ENCODE measurements at places on chromosomes 7 and 10. TPM values are rescaled to one million over a fixed set of nuclear protein-coding genes. Genes with fewer than 3 reads are reported as not detected.

- no peak for DNase-seq
- H3K36me3 ChIP-seq, result no peaks in the 10 kb centered on the region
- no peak overlapping the region for H3K27ac ChIP-seq
- no peak overlapping the region for H3K4me3 ChIP-seq
These were observed 74.2 kb downstream of the SNX10 start for GRCh38 chr7:26365901-26366275.

GRCh38 chr7:159195946-159196345 is 51.3 kb upstream of the VIPR2 start:
- DNase-seq, result no peak
- peaks cover 8% of the 10 kb centered on the region for H3K27me3 ChIP-seq
- no peak overlapping the region for H3K27ac ChIP-seq

GRCh38 chr7:94906065-94906851 is 1.1 kb upstream of the PPP1R9A start:
- H3K36me3 ChIP-seq, result no peaks in the 10 kb centered on the region
- peaks cover 33% of the 10 kb centered on the region for H3K27me3 ChIP-seq
- no peak overlapping the region for H3K27ac ChIP-seq
- peaks cover 17% of the 10 kb centered on the region for H3K4me1 ChIP-seq
- DNase-seq, result no peak
- no peak overlapping the region for H3K4me3 ChIP-seq

GRCh38 chr7:109387530-109387929 is 817.9 kb downstream of the DNAJB9 start:
- no peak overlapping the region for H3K27ac ChIP-seq
- H3K27me3 ChIP-seq, result no peaks in the 10 kb centered on the region
- no peaks in the 10 kb centered on the region for H3K36me3 ChIP-seq
- no peak overlapping the region for H3K4me3 ChIP-seq
- no peaks in the 10 kb centered on the region for H3K4me1 ChIP-seq

- no peaks in the 10 kb centered on the region for H3K27me3 ChIP-seq
- H3K36me3 ChIP-seq, result no peaks in the 10 kb centered on the region
- H3K4me1 ChIP-seq, result no peaks in the 10 kb centered on the region
- no peak overlapping the region for H3K27ac ChIP-seq
- DNase-seq, result no peak
These were observed 1577.2 kb upstream of the LRRTM3 start for GRCh38 chr10:65348637-65349036.

DNA sequence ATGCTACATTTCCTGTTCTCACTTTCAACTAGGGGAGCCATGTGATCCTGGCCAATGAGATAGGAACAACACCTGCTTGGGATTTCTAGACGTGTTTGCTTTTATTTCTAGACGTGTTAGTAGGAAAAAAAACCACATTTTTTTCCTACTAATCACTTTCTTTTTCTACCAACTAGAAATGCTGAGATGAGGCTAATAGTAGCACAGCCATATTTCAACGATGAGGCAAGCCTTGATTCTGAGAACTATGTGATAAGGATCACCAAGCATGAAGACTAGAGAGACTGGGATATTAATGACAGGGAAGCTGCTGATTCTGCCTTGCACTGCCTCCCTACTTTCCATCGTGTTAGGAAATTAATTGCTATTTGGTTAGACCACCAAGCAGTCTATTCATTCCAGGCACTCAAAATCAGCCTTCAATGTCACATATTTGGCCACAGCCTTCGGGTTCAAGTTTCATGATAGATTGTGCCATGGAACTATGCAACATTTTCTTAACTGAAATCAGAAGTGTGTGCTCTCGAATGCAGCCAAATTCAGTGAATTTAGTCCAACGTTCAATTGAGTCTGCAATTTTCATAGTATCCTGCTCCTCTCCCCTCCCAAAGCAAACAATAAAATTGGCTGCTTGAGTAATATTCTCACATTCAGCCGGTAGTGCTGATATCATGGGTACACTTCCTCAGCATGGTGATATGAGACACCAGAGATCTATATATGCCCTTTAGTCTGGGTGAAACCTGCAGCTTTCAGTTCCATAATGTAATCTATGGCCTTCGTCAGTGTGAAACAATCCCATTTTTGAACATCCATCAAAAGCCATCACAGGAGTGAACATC is 98.1 kb downstream of the GPR37 start:
- no peaks in the 10 kb centered on the region for H3K4me1 ChIP-seq
- DNase-seq, result no peak

DNA sequence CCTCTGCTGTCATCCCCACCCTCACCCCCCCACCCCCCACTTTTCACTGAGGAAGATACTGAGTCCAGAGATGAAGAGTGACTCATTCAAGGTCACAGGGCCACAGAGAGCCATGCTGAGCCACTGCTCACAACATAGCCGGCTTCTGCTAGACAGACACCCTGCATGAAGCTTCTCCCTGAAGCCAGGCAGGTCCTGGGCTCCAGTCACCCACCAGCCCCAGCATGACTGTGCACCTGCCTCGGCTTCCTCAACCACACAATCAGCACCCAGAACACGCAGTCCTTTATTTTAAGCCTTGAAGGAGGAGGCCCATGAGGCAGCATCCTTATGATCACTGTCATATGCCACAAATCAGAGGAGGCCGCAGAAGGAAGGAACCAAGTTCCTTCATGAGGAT is 19.2 kb upstream of the PRKAG2 start:
- peaks cover 25% of the 10 kb centered on the region for H3K4me1 ChIP-seq
- no peaks in the 10 kb centered on the region for H3K36me3 ChIP-seq
- H3K4me3 ChIP-seq, result no peak overlapping the region

- no peak overlapping the region for H3K4me3 ChIP-seq
- no peak overlapping the region for H3K27ac ChIP-seq
- no peaks in the 10 kb centered on the region for H3K4me1 ChIP-seq
- DNase-seq, result no peak
- no peaks in the 10 kb centered on the region for H3K36me3 ChIP-seq
These were observed 71.9 kb upstream of the HABP2 start for GRCh38 chr10:113480851-113481502.

DNA sequence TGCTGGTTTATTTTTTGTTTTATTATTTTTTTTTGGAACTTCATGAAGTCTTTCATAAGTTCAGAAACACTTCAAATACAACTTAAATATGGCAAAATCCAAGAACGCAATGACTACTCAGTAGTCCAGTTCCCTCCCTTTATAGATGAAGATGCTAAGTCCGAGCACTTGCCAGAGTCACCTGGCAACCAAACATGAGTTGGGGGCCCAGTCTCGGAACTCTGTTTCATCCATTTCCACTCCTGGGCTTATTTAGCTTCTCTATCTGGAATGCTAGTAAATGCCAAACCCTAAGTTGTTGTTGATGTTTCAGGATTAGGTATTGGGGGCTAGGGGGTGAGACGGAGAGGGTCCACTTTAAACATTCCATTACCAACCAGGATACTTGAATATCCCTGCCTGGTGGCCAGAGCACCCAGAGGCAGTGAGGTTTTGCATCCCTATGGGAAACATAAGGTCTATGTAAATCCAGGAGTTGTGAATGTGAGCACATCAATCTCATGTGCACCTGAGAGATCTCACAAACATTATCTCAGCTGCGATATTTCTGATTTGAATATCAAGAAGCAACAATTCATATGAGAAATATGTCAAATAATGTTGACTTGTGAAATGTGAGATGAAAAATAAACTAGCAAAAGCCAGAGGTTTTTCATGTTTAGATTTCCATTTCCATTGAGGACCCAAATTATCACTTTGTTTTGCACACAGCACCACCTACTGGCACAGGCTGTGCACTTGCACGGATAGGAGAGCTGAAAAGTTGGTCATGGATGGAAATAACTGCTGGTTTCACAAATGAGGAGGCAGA is 129.3 kb downstream of the PKD1L1 start:
- no peaks in the 10 kb centered on the region for H3K27me3 ChIP-seq
- H3K4me3 ChIP-seq, result no peak overlapping the region
- H3K4me1 ChIP-seq, result no peaks in the 10 kb centered on the region
- no peak overlapping the region for H3K27ac ChIP-seq
- peak; percentile 65 for DNase-seq

DNA sequence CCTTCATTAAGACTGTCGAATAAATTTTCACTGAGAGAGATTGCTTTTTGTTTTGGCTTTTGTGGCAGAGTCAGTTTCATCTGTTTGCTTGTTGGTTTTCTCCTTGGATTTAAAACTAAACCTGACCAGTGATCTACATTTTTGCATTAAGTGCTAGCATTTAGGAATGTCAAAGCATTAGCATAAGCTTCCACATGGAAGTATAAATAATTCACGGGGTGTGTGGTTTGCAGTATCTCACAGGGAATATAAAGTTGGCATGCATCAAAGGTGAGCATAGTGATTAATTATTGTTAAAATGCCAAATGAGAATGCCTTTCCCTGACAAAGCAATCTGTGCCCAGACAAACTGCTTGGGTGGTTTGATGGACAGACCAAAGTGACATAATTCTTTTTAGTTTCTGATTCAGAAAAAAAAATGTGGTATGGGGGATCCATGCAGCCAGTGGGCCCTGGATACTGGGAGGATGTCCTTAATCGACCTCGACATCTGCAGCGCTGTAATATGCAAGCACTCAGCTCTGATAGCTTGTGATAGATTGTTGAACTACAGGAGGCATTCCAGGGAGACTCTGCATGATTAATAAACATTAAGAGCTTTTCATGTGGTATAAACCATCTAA is 339.3 kb upstream of the POM121L12 start:
- no peaks in the 10 kb centered on the region for H3K36me3 ChIP-seq
- H3K4me3 ChIP-seq, result no peak overlapping the region
- no peaks in the 10 kb centered on the region for H3K27me3 ChIP-seq
- H3K27ac ChIP-seq, result no peak overlapping the region
- DNase-seq, result no peak

DNA sequence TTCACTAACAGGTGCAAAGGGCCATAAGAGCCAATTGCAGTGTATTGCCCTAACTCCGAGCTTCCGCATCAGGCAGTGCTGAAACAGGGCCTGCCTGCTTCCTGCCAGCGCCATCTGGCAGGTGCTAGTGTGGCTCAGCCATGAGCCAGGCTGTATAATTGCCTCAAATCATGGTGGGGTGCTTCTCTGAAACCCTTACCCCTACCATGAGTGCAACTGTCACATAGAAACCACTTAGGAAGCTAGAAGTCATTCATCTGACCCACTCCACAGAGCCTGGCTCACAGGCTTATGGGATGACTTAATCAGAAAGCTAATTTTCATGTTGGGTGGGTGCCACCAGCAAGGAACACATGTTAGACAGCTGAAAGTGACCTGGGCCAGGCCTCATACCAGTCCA is 133.3 kb upstream of the LAMB4 start:
- no peaks in the 10 kb centered on the region for H3K4me1 ChIP-seq

DNA sequence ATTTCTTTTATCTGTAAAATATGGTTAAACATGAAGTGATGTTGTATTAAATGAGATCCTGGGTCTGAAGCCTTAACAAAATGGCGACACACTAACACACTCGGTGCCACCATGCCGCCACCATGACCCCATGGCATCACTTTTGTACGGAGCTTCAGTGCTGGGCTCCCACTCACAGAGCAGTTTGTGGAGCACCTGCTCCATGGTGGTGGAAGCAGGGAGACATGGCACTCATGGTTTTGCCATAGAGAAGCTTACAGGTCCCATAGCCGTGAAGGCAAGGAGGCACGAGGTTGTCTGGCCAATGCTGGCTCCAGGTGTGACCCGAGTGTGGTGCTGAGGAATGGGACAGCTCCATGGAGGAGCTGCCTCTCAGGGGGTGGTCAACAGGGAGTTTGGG is 63.5 kb upstream of the EN2 start:
- no peak for DNase-seq
- H3K36me3 ChIP-seq, result no peaks in the 10 kb centered on the region
- H3K4me1 ChIP-seq, result no peaks in the 10 kb centered on the region
- no peak overlapping the region for H3K27ac ChIP-seq

GRCh38 chr7:141012696-141013344 is 1.9 kb downstream of the MRPS33 start:
- DNase-seq, result no peak
- H3K4me1 ChIP-seq, result peaks cover 24% of the 10 kb centered on the region
- H3K27me3 ChIP-seq, result no peaks in the 10 kb centered on the region

GRCh38 chr10:30455816-30456215 is 21.8 kb downstream of the MAP3K8 start:
- H3K27me3 ChIP-seq, result no peaks in the 10 kb centered on the region
- no peak for DNase-seq
- peaks cover 43% of the 10 kb centered on the region for H3K4me1 ChIP-seq

GRCh38 chr7:122602800-122603199 is 96.1 kb downstream of the RNF133 start:
- no peak for DNase-seq
- no peaks in the 10 kb centered on the region for H3K36me3 ChIP-seq
- no peak overlapping the region for H3K4me3 ChIP-seq
- H3K27me3 ChIP-seq, result no peaks in the 10 kb centered on the region

DNA sequence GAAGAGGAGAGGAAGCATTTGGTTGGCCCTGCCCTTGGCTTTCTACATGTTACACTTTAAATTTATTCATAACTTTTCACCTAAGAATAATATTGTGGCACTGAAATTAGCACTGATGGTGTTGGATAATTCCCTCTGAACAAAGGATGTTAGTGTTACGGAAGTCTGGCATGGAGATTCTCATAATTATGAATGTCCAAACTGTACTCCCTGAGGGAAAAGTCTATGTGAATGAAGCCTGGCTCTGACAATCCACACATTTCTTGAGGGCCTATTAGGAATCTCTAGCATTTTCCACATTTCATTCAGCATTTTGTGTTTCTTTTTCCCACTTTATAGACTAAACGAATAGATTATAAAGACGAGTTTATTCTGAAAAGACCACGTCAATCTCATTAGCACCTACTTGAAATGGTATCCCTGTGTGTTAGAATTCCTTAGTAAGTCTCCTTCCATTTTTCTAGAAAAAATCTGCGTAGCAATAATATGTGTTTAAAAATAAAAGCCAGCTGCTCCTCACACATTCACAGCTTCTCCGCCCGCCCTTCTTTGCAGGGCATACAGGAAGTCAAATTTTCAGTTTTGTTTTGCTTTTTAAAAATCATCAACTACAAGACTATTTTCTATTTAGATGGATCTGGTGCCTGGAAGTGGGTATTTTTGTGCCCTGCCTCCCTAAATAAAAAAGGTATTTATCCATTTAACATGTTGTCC is 131.8 kb upstream of the PALS2 start:
- H3K36me3 ChIP-seq, result no peaks in the 10 kb centered on the region
- no peak for DNase-seq

DNA sequence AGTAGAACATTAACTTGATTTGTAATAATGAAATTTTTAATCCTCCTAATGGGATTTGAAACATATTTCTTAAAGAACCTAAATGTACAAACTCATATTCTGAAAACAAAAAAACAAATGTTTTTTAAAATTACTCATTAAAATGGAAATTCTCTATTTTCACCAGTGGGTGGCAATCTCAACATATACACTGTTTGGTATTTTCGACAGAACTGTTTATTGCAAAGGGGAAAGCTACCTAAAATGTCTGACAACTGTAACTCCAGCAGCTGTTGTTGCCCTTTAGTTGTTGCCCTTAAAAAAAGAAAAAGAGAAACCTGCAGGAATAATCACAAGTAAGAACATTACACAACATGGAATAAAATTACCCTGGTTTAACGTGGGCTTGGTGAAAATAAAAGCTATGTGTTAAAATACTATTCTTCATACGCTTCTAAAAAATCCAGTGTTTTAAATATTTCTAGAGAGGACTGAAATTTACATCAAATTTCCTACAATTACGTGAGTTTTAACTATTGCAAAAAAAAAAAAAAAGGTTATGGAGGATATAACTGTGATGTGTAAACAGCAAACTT is 54.5 kb downstream of the COL1A2 start:
- no peak overlapping the region for H3K27ac ChIP-seq
- no peak overlapping the region for H3K4me3 ChIP-seq
- no peaks in the 10 kb centered on the region for H3K4me1 ChIP-seq
- H3K27me3 ChIP-seq, result no peaks in the 10 kb centered on the region
- H3K36me3 ChIP-seq, result no peaks in the 10 kb centered on the region
- DNase-seq, result no peak

HOXA5 gene
- total RNA-seq, result 16.3 TPM

OR2A1 gene
- total RNA-seq, result not detected

TAS2R4 gene
- total RNA-seq, result 0.19 TPM
